ENCODE measurements at places on chromosomes 5 and 9.

- no peak for DNase-seq
Observed at GRCh38 chr9:70949239-70949638, 172.2 kb downstream of the TRPM3 start.

DNA sequence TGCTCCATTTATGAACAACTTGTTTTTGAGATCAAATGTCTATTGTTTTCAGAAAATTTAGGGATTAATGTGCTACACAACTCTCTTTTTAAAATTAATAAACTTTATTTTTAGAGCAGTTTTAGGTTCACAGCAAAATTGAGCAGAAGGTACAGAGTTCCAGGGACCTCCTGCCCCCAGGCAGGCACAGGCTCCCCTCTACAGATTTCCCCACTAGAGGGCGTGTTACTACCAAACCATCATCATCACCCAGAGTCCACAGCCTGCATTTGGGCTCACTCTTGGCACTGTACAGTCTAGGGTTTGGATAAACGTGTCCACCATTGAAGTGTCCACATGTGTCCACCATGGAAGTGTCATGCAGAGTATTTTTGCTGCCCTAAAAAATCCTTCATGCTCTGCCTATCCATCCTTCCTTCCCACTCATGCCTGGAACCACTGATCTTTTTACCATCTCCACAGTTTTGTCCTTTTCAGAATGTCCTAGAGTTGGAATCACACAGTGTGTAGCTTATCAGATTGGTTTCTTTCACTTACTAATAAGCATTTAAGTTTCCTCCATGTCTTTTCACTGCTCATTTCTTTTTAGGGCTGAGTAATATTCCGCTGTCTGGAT lies 61.7 kb downstream of the MRPL36 start:
- DNase-seq = no peak

DNA sequence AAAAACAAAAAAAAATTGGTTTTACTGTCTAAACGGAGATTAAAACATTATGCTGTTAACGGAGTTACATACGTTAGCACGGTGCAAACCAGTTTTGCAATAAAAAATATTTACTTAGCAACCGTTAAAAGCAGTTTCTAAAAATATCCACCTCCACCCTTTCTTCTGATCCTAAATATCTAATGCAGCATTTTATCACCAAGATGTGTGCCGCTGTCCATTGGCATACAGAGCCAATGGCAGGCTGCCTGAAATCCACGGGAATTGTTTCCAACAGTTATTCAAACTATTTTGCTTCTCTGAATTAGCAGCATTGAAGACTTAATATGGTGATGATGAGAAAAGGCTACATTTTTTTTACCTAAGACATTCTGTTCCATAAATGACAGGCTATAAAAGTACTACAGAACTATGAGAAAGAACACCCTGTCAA lies 61.6 kb downstream of the CSNK1A1 start:
- no peak for DNase-seq

DNA sequence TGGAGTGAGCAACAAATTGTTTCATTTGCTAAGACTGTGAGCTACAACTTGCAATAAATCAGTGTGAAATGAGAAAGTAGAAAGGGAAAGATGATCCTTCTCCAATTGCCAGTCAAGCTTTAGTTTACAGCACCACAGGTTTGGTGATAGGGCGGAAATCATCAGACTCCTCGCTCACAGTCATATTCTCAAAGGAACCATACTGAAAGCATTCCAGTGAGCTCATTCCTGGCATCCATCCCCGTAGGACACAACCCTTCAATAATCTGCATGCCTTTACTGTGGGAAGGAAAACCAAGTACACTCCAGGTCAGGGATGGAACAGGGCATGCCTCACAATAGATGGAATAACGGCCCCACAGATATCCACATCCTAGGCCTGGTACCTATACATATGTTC lies 80.7 kb downstream of the FSTL4 start:
- no peak for DNase-seq

DNA sequence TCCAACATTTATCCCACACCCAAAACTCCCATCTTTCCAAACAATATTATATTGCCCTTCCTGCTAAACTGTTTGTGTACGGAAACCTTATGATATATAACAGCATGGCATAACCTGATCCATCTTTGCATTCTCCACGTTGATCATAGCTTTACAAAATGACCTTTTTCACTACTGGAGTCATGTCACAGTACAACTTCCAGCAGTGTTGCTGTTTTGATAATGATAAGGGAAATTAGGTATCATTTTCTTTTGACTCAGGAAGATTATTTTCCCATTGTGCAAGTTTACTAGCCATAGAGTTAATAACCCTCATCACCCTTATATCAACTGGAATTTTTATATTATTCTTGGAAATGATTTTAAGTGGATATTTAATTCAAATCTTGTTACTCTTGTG lies 57.5 kb downstream of the SH3GL2 start:
- DNase-seq = no peak

DNA sequence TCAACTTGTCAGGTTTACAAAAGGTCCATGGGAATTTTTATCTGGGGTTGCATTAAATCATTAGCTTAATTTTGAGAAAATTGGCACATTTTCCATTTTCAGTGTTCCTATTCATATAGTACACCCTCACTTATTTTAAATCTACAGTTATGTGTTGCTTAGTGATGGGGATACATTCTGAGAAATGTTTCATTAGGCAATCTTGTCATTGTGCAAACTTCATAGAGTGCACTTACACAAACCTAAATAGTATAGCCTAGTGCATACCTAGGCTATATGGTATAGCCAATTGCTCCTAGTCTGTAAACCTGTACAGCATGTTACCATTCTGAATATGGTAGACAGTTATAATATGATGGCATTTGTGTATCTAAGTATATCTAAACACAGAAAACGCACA lies 19.8 kb upstream of the FAM151B start:
- DNase-seq = no peak

- DNase-seq = peak; percentile 60
Observed at GRCh38 chr9:36328798-36329411, 70.7 kb upstream of the GNE start.

DNA sequence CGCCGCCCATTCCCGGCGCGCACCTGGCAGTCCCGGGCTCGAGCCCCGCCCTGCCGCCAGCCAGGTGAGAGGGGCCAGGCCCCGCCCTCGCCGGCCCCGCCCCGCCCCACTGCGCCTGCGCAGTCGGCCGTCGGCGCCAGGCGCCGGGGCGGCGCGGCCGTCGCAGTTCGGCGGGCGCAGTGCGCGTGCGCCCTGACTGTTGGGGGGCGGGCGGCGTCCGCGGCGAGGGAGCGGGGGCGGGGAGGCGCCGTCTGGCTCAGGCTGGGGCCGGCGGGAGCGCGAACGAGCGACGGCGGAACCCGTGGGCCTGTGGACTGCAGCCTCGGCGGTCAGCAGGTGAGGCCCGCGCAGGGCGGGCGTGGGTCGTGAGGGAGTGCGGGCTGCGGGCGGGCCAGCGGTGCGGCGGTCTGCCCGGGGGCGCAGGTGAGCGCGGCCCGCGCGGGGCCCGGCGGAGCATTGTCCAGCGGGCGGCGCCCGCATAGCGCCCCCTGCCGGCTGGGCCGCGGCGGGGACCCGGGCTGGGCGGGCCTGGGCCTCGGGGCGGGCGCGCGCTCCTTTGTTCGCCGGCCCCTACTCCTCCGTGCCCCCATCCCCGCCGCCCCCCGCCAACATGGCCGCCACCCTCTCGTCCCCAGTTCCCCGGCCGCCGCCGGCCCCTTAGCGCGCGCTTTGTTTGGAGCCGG lies at the start of gene SPIN1:
Gene SPIN1, plus strand, starts transcription at position 242 of the 683 bp plus-strand sequence. CDS start 38,096 bp downstream, outside the sequence.
- DNase-seq = peak; percentile 76

- DNase-seq = no peak
Observed at GRCh38 chr9:75239176-75239575, 150.9 kb downstream of the OSTF1 start.

DNA sequence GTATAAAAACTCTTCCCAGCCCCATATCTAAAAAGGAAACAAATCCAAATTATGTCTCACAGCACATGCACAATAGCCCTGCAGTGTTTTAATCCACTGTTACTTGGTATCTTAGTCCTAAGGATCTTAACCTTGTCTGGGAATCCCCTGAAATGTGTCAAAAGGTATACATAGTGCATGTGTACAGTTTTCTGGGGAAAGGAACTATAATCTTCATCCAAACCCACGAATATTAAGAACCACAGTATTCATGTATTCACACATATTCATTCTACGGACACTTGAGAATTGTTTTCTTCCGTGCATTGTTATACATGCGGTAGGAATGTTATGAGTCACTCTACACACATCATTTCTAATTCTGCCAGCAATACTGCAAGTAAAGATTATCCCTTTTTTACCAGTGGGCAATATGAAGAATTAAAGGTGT lies 47.8 kb upstream of the SNX2 start:
- DNase-seq = no peak
